ENCODE measurements at places on chromosomes 4 and X.
A peak's percentile ranks its signal among the peaks of the same experiment; 100 is the strongest.

- DNase-seq, result no peak
These were observed 165.9 kb downstream of the IL15 start for GRCh38 chr4:141802333-141802732.

DNA sequence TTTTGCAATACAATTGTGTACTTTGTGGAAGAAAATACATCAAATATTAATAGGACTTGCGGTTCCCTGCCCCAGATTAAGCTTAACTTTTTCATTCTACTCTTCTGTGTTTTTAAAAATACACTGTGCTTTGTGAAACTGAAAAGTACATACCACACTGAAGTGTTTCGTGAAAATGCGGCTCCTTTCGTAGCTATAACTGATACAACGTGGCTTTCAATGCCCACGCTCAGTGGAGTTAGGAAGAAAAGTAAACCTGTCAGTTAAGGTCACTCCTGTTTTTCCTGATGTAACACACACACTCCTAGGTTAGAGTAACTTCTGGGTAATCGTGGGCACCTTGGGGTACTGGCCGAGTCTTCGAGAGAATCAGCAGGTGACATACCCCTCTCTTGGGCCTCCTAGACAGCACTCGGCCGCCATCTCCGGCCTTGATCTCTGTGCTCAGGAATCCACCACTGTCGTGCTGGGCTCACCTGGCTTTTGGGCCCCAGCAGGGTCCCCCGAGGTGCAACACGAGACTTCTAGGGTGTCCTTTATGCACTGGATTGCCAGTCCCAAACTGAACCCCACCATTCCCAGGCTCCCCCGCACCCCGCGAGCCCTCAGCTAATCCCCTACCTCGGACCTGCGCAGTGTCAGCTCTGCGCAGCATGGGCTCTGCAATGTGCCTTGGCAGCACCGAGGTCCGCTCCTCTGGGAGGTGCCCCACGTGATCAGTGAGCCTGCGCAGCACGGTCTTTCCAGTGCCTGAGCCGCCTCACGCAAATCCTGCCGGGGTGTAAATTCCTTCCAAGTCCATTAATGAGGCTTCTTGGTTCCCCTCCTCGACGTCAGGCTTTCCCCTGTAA is 162.6 kb upstream of the INTU start:
- no peak for DNase-seq

GRCh38 chr4:77849278-77849965 is 13.2 kb upstream of the MRPL1 start:
- DNase-seq, result no peak

DNA sequence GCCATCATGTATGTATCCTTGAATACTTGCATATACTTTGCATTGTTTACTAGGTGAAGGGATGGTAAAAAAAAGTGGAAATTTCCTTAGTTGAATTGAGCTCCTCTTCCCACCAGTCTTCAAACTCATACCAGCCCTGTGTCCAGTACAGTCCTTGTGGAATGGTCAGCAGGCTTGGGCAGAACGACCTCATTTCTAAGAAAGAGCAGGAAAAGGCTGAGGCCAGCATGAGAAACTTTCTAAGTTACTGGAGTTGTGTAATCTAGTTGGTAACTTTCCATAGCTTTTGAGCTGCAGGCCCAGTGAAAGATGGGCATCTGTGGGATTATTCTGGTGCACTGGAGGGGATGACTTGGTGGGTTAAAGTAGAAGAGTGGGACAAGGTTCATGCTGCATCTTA is 87.6 kb downstream of the DCUN1D4 start:
- DNase-seq, result no peak

DNA sequence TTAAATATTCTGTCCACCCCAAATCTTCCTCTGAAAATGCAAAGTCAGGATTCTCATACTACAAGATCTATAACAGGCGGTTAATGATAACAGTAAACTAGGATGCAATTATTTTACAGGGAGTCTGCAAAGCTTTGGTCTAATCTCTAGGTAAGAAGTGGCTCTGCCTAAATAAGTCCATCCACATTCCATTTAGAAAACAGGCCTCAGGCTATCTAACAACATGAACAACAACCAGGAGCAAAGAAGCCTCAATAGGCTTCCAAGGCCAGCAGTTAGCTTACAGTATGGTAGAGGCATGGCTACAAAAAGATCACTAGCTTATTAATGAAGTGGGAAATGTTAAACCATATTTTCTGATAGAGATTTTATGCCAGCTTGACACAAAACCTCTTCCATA is 6.4 kb downstream of the MAB21L2 start:
- no peak for DNase-seq

GRCh38 chr4:71564775-71565174 is 219.1 kb downstream of the GC start:
- DNase-seq, result no peak

DNA sequence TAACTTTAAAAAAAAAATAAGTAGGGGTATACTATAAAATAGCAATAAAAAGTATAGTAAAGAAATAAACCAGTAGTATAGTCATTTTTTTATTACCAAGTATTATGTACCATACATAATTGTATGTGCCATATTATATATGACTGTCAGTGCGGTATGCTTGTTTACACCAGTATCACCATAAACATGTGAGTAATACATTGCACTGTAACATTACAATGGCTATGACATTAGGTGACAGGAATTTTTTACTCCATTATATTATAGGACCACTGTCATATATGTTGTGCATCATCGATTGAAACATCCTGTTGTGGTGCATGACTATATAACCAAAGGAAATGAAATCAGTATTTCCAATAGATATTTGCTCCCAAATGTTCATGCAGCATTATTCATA is 176.9 kb upstream of the ARHGAP24 start:
- DNase-seq, result no peak

DNA sequence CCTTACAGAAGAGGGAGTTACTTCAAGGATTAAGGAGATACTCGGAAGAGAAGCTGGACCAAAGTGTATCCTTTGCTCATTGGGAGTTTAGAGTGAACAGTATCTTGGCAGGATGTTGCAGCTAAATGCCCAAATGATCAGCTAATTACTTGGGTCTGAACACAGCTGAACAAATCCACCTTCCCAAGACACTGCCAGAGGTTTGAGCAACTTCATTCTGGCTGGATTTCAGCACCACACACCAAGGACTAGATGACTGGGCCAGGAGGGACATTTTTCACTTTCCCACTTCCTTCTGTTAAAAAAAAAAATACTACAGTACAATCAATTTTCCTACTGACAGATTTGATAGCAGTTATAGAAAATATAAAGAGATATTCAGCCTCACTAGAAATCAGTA is 324.6 kb downstream of the MID1IP1 start:
- DNase-seq, result no peak

- no peak for DNase-seq
These were observed 113.1 kb downstream of the SHROOM4 start for GRCh38 chrX:50700921-50701320.

GRCh38 chr4:158316264-158316663 is 106.0 kb downstream of the TMEM144 start:
- DNase-seq, result no peak

DNA sequence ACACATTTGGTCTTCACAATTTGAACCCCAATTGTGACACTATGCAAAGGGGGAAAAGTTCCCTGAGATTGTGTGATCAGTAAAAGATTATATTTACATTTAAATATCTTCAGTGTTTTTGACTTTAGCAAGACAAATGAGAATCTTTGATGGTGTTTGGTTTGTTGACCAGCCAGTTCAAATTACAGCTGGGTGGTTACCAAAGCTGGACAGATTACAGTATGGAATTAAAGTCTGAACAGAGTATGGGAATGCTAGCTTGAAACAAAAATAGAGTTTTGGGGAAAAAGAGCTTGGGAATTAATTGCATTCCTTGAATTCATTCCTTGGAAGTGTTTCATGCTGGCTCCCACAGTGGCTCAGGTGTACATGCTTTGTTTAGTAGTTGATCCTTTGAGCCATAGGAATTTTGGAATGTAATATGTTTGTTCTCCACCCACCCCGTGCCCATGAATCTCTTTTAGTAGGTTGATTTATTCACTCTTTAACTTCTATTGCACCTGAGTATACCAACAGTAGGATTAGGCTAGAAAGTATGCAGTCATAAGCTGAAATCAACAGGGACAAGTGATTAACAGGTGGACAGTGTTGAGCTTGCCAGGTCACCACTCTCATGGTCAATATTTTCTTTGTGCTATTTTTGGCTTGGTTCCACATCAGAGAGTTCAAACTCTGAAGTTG is 81.1 kb upstream of the HELT start:
- no peak for DNase-seq

DNA sequence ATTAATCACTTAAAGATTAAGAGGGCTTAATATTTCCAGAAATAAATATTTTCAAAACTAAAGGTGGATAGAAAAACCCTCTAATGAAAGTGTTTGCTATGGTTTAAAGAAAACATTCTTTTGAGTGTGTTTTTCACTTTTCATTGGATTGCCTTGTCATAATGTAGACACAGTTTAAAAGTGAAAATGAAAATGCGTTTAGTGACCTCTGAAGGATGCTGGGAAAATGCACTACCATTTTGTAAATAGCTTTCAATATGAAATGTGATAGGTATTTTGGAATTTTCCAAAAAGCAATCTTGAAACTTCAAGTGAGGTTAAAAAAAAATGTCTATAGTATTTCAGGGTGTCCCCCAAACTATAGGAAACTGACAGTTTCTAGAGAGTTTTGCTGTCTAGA is 642.2 kb downstream of the C4orf33 start:
- no peak for DNase-seq

DNA sequence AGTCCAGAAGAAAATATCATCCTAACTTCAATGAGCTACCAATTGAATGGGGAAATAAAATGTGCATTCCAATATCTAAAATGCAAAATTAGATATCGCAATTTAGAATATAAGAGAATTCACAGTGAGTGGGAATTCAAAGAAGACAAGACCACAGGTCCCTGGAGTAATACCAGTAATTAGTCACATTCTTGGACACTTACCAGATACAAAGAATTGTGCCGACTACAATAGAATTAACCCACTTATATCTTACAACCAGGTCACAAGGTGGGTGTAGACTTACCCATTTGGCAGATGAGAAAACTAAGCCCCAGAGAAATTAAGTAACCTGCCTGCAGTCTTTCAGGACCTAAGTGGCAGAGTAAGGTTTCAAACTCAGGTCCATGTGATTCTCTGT is 84.3 kb upstream of the C1QTNF7 start:
- DNase-seq, result no peak

DNA sequence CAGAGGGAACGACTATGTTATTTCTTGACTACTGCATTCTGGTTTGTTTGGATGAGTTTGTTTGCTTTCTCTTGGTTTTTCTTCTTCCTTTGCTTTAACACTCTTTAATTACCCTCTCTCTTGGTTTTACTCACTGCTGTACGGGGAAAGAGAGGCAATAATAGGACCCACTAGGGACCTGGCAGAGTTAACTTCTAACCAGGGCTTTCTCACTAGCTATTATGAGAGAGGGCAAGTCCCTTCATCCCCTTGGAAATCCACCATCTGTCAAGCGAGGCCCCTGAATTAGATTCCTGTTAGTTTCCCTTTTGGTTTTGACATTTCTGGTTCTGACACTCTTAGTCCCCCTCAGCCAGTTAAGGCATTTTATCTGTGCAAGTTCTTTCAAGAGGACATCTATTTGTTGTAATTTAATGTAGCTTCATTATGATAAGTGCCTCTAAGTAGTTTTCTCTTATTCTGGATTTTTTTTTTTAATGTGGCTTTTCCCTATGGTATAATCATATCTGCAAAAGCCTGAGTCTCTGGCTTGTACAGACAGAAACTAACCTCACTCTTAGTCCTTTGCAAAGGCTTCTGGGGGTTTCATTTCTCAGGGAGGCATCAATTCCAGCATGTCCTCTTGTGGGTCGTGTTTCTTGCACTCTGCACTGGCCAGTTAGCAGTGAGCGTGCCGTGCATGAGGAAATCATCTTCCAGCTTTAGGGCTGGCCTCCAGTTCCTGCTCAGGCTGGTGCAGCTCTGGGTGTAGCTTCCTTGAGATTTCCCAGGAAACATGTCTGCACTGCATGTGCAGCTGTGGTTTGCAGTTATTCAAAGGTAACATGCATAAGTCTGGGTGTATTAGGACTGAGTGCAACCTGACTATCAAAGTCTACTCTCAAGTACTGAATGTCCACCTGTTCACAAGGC is 221.3 kb downstream of the STIM2 start:
- no peak for DNase-seq

- DNase-seq, result no peak
These were observed 6.3 kb upstream of the PPP2R2C start for GRCh38 chr4:6478546-6479220.

DNA sequence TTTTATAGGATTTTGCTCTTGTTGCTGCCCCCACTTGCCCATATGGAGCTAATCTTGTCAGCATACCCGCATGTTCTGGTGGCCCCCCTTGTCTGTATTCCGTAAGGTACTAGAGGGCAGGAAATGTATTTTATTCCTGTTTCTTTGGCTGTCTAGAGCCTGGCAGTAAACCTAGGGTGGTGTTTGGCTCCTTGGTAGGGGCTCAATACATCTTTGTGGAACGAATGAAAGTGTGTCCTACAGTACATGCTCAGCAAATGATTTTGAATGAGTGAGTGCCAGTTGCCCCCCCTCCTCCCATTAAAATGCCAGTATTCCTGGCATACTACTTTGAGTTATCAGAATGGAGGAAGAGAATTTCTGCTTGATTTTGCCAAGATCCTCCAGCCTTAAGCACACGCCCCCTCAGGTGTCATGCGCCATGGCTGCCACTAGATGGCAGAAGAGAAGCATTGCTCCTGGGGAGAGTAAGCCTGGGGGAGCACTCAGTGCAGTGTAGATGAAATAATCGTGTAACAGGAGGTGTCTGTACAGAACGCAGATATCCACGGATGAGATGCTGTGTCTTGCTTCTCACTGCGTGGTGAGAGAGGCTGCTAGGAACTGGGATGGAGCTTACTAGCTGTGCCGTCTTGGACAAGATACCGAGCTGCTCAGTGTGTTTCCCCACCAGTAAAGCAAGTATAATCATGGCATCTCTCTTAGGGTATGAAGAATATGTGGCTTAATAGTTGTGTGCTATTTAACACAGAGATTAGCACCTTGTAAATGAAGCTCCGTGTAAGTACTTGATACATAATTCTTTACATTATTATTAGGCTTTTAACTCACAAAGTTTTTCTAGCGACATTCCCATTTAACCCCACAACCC is 17.2 kb upstream of the RNF212 start:
- DNase-seq, result peak; percentile 80

GRCh38 chrX:41005445-41005992 is 79.7 kb upstream of the USP9X start:
- DNase-seq, result no peak

GRCh38 chr4:154332681-154333421 is 158.7 kb downstream of the DCHS2 start:
- DNase-seq, result no peak

DNA sequence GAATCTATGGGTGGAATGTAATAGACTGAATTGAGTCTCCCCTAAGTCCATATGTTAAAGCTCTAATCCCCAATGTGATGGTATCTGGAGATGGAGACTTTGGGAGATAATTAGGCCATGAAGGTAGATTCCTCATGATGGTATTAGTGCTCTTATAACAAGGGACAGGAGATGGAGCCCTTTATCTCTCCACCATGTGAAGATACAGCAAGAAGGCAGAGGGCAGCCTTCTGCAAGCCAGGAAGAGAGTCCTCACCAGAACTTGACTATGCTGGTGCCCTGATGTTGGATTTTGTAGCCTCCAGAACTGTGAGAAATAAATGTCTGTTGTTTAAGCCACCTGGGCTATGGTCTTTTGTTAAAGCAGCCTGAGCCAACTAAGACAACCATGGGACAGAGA is 76.4 kb upstream of the F8A3 start:
- DNase-seq, result no peak

GRCh38 chr4:159137176-159137575 is 34.3 kb downstream of the RAPGEF2 start:
- DNase-seq, result no peak

GRCh38 chr4:23979534-23979933 is 89.7 kb upstream of the PPARGC1A start:
- DNase-seq, result no peak

- DNase-seq, result no peak
These were observed 285.5 kb upstream of the ANKRD50 start for GRCh38 chr4:124997991-124998390.
